ENCODE measurements at places on chromosomes 1 and 21.

- DNase-seq = no peak
Measured at GRCh38 chr21:31911138-31911907, 38.5 kb downstream of the HUNK start.

DNA sequence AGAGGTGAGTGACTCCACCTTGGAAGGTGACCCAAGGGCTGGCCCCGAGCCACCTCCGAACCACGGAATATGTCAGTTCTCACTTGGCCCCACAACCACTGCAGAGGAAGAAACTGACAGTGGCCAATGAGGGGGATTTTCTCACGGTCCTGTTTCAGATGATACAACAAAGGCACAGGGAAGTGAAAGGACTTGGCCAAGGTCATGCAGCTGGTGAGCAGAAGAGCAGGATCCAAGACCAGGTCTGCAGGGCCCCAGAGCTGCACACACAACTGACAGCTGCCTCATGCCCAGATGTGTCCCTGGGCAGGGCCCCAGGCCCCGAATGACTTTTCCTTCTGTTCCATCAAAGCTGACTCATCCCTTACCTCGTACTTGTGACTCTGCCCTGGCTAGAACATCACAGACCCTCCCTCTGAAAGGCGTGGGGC, 25.8 kb upstream of the EVA1B start:
- no peak for DNase-seq

DNA sequence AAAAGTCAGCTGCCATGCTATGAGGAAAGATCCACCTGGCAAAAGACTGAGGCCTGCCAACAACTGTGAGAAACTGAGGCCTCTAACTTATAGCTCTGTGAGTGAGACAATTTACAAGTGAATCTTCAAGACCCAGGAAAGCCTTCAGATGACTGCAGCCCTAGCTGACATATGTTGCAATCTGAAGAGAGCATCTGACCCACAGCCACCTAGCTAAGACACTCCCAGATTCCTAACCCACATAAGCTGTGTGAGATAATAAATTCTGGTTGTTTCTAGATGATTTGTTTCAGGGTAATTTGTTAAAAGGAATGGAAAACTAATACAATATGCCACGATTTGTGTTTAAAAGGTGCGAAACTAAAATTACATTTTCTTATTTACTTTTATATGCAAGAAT, 55.1 kb downstream of the HFM1 start:
- no peak for DNase-seq

GRCh38 chr1:39683591-39684312, 7.5 kb downstream of the HPCAL4 start:
- DNase-seq = no peak

DNA sequence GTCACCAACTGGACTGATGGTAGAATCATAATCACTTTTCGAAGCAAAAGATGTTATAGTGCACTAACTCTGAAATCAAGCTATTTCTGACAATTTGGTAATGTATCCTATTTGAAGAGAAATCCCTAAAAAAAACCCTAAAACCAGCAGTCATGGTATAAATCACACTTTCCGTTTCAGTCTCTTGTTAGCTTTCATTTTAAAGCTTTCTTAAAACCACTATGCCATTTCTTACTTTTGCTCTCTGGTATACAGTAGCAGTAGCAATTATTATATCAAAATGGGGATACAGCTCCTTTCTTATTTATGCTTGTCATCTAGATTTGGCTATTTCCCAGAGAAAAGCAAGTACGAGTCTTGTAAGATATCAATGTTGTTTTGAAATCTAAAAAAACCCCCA, 323.3 kb downstream of the KCTD3 start:
- no peak for DNase-seq

DNA sequence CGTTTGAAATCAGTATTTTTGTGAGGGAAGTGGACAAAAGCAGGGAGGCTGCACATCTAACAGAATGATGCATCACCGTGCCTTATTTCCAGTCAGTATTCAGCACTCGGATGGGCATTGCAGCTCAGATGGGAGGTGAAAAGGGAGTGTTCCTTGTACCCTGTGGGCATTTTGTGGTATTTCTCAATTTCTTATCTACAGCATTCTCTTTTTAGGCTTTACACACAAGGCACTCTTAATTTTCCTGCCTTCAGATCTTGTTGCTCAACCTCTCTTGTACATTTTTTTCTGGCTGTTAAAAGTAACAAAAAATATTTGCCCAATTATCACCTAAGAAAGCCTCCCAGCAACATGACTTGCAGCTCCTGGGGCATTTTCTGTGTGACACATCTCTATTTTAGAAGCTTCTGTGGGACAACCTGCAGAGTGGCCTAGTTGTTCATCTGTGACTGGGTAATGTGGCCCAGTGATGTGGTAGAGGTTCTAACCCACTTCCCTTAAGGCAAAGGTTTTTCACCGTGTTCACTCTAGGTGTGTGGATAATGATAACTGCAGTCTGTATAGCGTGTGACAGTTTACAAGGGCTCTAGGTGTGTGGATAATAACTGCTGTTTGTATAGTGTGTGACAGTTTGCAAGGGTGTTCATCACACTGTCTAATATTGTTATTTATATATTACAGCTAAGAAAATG, 257.2 kb downstream of the PTGER3 start:
- no peak for DNase-seq

DNA sequence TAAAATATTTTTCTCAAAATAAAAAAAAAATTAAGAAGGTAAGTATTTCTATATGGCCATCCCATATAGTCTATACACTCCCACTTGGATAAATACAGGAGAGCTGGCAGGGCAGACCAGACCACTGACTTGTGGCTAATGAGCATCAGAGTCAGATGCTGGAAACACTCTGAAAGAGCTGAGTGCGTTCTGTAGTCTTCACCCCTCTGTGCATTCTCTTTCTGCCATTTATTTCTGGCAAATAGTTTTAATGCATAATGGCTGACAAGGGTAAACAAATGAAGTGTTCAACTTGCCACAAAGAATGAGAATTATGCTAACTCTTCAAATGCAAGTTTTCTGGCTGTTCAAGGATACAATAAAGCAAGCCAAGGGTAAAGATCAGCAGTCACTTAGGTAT, 191.7 kb downstream of the TTLL7 start:
- no peak for DNase-seq

DNA sequence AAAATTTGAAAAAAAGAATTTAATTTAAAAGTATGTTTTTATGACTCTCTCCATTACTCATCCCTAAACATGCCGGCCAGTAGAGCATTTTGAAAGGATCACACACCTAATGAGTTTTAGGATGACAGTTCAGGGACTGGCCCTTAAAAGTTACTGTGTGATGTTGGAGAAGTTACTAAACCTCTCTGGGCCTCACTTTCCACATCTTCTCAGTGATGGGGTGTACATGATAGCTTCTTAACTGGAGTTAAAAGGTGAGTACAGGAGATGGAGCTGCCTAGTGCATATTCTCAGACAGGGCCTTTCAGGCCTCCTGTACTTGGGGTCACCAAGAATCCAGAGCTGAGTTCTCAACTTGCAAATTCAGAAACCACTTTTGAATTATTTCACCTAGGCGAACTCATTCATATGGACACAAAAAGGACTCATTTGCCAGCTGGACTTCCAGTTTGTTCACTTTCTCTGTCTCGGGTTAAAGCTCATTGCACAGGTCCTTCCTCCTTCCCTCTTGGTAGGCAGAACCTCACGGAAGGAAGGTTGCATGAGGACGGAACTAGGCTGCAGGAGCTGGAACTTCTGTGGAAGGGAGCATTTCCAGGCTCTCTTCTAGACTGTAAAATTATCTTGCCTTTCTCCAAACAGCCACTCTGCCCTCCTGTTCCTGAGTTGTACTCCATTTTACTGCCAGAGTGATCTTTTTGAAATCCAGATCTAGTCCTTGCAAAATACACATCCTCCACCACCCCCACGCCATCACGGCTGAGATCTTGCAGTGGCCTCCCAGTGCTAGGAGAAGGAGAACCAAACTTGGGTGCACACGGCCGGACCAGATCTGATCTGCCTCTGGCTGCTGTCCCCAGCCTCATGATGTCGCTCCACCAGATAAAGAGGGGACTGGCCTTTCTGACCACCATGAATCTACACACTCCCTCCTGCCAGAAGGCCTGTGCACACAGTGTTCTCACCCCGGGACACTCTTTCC, 4.3 kb upstream of the SLC30A1 start:
- no peak for DNase-seq

DNA sequence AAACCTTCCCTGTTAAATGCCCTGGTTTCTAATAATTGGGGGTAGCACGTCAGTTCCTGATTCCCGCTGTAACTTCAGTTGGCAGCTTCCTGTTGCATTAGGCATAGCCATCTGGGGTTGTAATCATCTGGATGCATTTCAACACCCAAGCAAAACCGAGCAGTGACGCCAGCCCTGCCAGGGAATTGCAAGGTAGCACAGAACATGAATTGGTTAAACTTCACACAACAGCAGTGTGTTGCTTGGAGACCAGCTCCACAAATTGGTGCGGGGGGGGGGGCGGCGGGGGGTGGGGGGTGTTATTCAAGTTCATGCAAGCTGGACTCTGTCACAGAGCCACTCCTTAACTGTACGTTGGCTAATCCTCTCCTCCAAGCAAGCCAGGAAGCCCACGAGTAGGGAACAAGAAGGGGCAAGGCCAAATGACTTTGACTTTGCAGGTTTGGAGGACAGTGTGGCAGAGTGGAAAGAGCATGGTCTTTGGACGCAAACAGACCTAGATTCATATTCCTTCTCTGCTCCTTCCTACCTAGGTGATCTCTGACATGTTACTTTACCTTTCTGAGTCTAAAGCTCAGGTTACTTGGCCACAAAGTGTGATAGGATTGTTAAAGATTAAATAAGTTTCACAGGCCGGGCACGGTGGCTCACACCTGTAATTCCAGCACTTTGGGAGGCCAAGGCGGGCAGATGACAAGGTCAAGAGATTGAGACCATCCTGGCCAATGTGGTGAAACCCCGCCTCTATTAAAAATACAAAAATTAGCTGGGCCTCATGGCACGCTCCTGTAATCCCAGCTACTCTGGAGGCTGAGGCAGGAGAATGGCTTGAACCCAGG, 4.7 kb downstream of the LAX1 start:
- peak; percentile 36 for DNase-seq

DNA sequence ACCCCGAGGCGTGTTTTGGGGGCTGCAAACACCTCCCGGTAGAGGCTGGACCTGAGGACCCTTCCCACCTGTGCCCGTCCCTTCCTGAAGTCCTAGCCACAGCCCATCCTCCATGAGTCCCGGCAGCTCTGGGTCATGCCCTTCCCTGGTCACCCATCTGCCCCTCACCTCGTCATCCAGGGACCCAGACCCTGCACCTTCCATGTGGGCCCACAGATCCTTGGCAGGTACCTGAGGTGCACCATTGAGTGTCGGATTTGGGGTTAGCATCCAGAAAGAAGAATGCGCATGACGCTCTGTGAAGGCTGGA, 6.8 kb downstream of the RNF187 start:
- no peak for DNase-seq

DNA sequence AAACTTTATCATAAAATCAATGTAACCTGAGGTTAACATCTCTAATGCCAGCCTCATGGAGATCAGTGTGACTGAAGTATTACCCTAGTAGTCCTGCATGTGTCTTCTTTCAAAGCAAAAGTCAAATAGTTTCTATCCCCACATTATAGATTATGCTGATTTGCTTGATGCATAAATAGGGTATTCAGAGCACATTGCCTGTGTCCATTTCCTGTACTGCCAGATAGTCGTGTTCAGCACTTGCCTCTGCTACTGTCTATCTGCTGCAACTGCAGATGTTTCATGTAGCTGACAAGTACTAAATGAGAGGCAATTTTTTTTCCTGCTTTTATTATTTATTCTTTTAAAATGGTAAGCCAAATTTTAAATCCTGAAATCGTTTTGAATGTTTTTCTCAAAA, 348.7 kb downstream of the CHRM3 start:
- no peak for DNase-seq

- DNase-seq = no peak
Measured at GRCh38 chr1:176996456-176997090, 167.9 kb downstream of the ASTN1 start.

GRCh38 chr1:164343189-164343588, 215.8 kb upstream of the PBX1 start:
- no peak for DNase-seq

Data from NCI-H524 treated with DMSO at 0.1 percent for 48 hours (cell line).